ENCODE measurements at places on chromosomes 5 and 9.

DNA sequence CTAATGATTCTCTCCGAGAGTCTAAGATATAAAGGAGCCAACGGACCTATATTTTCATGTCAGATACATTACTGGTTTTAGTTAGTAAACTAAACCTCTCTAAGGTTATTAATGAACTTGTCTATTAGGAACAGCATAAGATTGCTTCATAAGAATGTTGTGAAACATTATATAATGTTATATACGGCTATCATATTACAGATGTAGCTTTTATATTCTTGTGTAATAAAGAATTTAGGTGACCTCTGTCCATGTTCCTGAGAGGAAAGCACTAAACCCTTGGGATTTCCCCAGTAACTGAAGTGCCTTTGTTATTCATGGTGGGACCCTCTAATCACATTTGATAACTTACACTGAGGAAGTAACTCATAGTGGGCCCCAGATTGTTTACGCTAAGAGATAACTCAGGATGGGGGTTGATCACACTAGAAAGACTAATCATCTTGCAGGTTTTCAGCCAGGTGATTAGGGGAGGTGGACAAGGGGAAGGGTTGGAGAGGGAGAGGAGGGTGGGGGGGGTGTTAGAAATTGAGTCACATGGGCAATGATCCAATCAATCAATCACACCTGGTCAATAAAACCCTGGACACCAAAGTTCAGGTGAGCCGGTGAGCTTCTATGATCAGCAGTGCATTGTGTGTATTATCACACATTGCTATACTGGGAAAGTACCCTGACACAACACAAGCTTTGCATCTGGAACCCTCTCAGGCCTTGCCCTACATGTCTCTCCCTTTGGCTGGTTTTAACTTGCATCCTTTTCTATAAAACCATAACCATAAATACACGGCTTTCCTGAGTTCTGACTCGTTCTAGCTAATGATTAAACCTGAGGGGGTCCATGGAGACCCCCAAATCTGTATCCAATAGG, 25.8 kb downstream of the ECPAS start:
- DNase-seq: no peak

GRCh38 chr9:2013743-2014475, 1.2 kb upstream of the SMARCA2 start:
- no peak for DNase-seq

DNA sequence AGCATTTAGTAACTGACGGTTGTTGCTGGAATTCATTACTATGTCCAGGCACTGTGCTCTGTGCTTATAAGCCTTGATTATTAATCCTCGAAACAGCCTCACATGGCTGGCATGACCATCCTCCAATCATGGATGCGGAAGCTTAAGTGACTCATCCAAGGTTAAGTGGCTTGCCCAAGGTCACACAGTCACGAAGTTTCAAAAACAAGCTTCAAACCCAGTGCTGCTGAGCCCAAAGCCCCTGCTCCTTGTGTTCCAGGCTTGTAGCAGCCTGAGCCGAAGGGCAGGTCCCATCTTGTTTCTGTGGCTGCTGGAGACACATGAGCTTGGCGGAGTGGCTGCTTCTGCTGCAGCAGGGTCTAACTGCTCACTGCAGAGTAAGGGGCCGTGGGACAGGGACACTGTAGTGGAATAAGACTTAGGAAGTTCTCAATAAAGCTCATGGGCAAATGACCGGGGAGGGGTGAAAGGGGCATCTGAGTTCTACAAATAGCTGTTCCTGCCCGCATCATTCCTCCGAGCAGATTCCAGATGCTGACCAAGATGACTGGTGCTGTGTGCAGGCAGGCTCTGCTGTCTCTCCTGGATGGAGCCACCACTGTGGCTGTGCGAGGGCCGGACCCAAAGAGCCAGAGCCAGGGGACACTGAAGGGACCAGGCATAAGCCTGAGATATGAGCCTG, 32.4 kb downstream of the WHRN start:
- no peak for DNase-seq

DNA sequence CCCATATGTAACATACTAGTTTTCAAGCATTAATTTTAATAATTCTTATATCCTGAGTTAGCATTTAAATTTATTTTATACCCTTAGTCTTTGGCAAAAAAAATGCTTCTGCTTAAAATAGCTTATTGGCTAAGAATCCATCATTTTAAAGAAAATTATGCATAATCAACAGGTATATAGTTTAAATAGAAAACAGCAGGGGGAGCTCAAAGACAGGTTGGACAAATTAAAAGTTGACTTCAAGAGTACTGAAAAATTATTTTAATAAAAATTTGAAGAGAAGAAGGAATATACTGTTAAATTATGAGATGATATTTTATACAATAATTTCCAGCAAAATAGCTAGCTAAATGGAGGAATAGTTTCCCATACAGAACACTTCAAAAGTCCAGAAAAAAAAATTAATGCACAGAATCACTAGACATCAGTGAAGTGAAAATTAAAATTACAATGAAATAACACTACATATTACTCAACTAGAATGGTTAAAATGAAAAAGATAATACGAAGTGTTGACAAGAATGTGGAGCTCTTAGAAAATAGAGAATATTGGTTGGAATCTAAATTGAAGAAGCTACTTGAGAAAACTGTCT, 387.1 kb downstream of the PDE4D start:
- DNase-seq: peak; percentile 28

All from left lung (tissue), 14 donors.